Amniotic stem cell (primary cell): ENCODE measurements at places on chromosomes 3 and 15.

DNA sequence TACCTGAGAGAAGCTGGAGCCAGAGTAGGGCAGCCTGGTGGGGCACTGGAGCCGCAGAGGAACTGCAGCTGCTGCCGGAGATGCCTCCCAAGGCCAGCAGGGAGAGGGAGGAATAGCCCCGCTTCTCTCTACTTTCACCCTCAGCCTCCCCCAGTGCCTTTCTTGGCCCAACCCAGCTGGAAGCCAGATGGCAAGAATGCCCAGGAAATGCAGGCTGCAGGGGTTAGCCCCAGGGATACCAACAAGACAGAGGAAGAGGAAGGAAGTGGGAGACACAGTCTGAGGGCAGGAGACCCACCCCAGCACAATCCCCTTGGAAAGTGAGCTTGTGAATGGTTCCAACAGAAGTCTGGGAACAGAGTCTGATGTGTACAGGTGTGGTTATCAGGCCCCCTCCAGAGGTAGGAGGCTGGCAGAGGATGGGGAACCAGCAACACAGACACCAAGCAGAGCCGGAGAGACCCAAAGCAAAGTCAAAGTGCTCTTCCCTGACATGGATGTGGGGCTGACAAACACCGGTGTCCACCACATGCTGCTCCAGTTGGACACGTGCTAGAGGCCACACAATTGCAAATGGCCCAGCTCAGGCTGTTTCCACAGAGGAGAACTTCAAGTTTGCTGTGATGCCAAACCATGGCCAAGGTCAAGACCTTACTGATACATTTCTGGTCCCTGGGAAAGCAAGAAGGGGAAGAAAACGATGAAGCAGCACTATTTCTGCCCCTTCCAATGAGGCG, 418.8 kb upstream of the PROK2 start:
- DNase-seq: no peak

DNA sequence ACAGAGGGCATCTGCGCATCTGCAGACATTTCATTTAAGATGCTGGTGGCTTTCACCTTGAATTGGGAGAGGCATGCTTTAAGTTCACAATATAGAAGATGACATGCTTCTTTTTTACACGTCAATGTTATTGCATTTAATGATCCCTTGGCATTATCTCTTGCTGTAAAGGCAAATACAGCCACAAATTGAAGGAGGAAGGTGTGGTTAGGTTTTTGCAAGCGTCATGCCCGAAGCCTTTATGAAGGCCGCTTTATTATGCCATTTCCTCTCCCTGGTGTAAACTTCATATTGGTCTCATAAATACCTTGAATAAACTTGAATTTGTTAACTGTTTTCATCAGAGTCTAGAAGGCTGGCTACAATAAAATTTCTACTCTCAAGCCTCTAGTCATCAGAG, 212.7 kb downstream of the PDZRN3 start:
- no peak for DNase-seq

GRCh38 chr15:80173022-80173759, 20.4 kb downstream of the FAH start:
- no peak for DNase-seq

- DNase-seq: peak; percentile 12
Observed at GRCh38 chr15:65576664-65577063, 34.3 kb downstream of the INTS14 start.

- DNase-seq: no peak
Observed at GRCh38 chr15:82942691-82943090, 9.8 kb downstream of the HOMER2 start.

GRCh38 chr15:67505675-67506572, 15.0 kb upstream of the C15orf61 start:
- no peak for DNase-seq

DNA sequence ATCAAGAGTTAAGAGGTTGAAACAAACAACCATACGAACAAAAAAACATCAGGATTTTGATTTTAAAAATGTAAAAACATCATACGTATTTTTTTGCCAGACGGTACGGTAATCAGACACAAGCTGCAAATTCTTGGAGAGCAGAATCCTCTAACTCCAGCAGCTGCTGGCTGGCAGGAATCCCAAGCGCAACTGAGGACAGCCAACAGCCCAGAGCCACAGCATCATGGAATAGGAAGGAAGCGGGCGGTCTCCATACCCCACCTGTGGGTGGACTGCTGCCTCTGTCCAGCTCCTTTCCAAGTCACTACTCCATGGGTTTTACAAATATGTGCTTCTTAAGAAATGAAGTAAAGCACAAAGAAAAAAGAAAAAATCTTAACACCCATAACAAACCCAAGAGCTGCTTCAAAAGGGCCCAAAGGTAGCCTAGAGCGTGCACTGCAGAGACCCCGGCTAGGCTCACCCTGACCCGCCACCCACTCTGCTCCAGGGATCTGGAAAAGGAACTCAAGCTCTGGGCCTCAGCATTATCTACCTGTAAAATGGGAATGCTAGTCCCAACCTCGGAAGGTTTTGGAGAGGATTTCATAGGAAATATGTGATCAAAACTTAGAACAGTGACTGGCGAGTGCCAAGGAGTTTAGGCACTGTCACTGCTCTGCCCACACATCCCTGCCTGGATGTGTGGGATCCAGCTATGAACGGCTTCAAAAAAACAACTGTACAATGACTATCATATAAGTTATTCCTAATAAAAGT, 33.4 kb downstream of the ZXDC start:
- no peak for DNase-seq

DNA sequence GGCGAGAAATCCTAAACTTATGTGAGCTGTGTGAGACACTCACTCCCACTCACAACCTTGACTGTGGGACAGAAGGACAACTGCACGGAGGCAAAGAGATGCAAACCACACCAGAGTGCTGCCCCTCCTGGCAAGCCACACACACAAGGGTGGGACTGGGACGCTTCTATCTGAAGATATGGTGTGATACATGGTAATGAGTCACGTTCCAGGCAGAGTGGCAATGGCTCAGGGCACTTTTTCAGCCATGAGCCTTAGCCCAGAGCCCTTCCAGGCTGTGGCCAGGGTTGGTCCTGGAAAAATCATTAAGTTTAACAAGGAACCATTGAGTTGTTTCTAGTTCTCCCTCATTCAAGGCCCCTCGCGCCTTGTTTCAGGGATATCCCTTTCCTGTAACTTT, 56.1 kb downstream of the WNT5A start:
- no peak for DNase-seq

DNA sequence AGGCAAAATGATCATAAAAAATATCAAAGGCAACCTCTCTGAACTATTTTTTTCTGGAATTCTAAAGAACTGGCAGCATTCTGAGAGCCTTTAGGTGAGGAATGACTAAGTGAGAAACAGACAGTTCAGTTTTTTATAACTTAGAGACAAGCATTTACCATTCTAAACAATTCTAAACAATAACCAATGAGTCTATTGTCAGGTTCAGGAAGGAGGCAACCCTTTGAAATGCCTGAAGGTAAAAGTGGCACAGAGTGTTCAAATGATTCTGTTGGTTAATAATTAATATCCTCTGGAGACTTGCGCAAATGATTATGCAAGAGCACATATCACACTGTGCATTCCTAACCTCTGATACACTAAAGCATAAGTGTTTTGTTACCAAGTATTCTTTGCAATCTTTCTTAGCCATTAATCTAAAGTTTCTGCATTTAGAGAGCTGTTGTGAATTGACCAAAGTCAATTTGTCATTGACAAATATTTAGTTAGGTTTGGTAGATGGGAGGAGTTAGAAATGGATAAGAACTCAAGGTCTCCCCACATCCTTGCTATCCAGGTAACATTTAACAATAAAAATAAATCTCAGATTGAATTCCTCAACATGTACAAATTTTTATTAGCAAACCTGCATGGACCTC, 9.2 kb upstream of the TGFBR2 start:
- no peak for DNase-seq

- DNase-seq: no peak
Observed at GRCh38 chr3:129429080-129429451, 630 bp upstream of the EFCAB12 start.
